ENCODE measurements at places on chromosomes 2 and 18. TPM values are rescaled to one million over a fixed set of nuclear protein-coding genes. Genes with fewer than 3 reads are reported as not detected.

The HS6ST1 gene
- 8.0 TPM for total RNA-seq

The LYG2 gene
- total RNA-seq, result not detected

The SPATA3 gene
- total RNA-seq, result not detected

The GCG gene
- not detected for total RNA-seq

The CRYGD gene
- total RNA-seq, result not detected

The PGAP1 gene
- total RNA-seq, result 6.0 TPM

The LOXHD1 gene
- not detected for total RNA-seq

The FAM110C gene
- total RNA-seq, result under 0.01 TPM

The SFT2D3 gene
- total RNA-seq, result 1.6 TPM

The FBXO36 gene
- total RNA-seq, result 1.4 TPM

Data from smooth muscle cell of the coronary artery (primary cell).